ENCODE measurements at places on chromosomes 12 and 14.
A peak's percentile ranks its signal among the peaks of the same experiment; 100 is the strongest.

DNA sequence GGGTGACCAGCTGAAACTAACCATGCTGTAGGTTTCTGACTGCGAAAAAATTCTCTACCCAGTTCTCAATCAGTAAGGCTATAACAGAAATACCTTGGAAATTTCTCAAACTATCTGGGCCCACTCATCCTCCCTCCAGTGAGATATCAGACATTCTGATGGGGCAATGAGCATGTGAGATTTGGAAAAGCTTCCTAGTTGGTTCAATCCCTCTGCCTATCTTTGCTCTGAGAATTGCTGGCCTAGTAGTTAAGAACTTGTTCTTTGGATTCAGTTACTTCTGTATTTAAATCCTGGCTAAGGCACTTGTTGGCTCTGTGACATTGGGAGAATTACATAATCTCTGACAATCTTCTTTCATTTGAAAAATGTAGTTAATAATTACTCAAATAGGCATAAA lies 119.4 kb downstream of the SLC15A5 start:
- no peak for DNase-seq

DNA sequence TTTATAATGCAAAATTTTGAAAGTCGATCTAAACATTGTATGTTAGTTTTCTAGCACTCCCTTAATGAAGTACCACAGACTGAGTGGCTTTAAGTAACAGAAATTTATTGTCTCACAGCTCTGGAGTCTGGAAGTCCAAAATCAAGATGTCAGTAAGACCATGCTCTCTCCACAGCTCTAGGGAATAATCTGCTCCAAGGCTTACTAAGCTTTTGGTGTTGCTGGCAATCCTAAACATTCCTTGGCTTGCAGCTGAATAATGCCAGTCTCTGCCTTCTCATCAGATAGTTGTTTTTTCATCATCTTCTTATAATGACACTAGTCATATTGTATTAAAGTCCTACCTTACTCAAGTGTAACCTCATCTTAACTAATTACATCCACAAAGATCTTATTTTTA lies 102.2 kb downstream of the RASSF9 start:
- no peak for DNase-seq

GRCh38 chr12:101747697-101748096 lies 8.4 kb upstream of the SYCP3 start:
- DNase-seq, result no peak

DNA sequence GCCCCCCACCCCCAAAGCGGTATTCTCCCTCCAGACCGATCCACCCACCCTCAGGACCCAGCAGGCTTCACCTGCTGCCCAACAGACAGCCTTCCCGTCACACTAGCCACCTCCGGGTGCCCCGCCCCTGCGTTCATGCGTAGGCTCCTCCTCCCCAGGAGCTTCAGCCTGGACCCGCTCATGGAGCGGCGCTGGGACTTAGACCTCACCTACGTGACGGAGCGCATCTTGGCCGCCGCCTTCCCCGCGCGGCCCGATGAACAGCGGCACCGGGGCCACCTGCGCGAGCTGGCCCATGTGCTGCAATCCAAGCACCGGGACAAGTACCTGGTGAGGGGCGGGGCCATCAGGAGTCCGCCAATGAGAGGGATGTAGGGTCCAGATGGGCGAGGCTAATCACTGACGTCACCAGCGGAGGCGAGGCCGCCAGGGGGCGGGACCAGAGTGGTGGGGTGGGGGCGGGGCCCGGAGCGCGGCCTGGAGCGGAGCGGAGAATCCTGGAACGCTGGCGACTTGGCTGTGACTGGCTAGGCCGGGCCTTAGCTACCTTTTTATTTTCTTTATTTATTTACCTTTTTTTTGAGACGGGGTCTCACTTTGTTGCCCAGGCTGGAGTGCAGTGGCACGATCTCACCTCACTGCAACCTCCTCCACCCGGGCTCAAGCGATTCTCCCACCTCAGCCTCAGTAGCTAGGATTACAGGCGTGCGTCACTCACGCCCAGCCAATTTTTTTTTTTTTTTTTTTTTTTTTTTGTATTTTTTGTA lies 4.4 kb downstream of the TNS2 start:
- DNase-seq, result peak; percentile 93

GRCh38 chr12:65662590-65662989 lies 161.7 kb upstream of the HMGA2 start:
- no peak for DNase-seq

DNA sequence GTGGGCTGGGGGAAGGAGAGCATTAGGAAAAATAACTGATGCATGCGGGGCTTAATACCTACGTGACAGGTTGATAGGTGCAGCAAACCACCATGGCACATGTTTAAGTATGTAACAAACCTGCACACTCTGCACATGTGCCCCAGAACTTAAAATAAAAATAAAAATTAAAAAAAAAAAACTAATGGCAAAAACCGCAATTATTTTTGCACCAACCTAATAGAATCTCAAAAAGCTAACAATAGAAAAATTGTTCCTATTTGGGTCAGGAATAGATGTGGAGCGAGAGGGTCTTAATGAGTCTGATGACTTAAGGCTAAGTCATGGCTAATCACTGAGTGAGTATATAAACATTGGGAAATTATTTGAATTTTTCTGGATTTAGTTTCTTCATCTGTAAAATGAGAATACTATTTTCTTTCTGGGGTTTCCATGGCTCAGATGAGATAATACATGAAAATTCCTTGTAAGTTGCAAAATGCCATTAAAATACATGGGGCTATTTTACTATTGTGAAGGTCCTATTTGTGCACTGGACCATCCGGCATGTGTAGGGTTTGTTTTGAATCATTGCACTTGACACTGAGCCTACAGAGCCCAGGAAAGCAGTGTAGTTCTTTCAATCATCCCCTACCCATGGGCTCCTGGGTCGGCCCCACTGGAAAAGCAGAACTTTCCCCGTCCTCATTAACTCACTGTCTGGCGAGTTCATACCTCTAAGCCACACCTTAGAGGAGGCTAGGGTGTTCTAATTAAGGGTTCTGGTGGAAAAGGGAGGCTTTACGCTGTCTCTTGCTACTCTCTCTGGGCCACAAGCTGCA lies 164.1 kb upstream of the NTF3 start:
- no peak for DNase-seq

DNA sequence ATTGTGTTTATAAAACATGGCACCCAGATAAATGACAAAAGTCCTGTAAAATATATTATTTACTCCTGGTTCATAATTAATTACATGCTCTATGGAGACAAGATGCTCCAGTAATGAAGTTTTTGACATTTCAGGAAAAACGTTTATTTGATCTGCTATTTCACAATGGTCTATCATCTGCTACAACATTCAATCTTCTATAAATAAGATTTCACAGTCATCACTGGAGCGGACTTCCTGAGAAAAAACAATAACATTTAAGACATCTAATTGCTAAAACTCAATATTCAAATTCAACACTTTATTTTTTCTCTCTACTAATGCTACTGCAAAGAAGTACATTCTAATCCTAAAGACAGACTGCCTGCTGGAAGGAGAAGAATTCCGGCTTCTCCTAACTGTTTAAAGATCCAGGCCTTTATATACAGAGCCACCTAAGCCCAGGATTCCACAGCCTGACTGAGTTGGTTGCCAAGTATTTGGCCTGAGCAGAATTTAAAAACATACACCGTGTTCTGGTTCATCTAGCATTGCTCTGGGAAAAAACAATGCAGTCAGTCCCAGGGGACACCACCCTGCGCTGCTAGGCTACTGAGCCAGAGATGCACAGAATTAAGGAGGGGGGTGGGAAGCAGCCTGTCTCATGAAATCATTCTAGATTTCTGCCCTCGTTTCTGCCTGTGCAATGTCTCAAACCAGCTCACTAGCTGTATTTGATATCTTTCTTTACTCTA lies 58.0 kb downstream of the TMTC1 start:
- no peak for DNase-seq

DNA sequence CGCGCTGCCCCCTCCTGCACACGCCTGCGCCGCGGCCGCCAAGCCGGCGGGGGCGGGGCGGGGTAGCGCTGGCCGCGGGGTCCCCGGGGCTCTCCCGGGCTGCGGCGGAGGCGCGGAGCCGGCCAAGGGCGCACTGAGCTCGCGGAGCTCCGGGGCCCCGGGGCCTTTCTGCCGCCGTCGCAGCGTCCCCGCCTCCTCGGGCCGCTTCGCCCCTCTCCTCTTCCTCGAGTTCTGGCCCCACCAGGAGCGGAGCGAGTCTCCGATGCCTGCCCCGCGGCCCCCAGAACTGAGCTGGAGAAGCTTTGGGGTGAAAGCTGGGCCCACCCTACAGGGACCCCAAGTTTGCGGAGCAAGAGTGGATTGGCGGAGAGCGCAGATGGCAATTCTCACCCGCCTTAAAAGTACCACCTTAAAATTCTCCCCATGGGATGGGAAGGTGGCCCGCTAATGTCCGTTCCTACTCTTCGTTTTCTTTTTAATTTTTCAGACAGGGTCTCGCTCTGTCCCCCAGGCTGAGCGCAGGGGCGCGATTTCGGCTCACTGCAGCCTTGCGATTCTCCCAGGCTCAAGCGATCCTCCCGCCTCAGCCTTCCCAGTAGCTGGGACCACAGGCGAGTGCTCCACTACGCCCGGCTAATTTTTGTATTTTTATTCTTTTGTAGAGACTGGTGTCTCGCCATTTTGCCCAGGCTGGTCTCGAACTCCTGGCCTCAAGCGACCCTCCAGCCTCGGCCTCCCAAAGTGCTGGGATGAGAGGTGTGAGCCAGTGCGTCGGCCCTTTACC lies 129.6 kb downstream of the NDUFA12 start:
- no peak for DNase-seq

DNA sequence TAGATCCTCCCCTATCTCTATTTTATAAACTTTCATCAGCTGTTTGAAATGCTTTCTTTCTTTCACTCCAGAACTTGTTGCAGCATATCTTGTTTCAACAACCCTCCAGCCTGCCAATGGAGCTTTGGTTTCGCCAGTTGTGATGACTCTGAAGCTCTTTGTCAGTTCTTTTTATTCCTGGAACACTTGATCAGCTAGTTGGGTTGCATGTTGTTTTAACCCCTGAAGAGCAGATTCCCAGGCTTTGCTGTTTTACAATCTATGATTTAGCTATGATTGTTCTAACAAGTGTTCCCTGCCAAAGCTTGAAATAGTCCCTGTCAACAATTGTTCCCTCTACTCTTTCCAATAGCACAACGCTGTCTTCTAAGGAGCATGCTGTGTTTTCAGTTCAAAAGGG lies 50.6 kb upstream of the FUT8 start:
- DNase-seq, result no peak

DNA sequence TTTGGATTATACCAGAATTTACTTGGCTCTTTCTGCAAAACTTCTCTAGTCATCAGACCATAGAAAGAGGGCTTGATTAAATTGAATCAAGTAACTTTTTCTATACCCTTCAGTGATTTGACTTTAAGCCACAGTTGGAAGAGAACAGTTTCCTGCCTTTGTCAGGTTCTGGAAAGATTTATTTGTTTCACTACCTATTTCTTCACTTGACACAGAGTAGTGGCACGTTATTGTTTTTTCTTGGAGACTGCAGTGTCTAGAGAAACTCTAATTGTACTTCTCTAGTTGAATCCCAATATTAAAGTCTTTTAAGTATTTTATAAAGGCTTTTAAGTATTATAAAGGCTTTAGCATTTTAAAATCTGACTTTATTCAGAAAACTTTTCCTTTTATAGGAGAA lies 138.1 kb downstream of the TMEM117 start:
- DNase-seq, result no peak

DNA sequence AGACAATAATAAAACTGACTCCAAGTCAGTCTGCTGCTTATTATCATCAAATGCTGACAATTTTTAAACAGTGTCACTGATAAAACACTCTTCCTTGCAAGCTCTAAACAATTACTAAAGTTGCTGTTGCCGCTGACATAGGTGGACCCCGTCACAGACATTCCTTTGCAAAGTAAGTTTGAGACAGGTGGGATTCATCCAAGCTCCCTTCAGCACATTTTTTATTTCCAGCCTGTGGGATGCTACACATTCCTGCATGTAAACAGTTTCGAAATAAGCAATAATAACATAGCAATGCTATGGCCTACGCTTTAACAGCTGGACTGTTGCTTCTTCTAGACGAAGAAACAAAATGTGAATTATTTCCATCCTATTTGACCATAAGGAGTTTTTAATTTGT lies 85.4 kb upstream of the HIF1A start:
- no peak for DNase-seq

DNA sequence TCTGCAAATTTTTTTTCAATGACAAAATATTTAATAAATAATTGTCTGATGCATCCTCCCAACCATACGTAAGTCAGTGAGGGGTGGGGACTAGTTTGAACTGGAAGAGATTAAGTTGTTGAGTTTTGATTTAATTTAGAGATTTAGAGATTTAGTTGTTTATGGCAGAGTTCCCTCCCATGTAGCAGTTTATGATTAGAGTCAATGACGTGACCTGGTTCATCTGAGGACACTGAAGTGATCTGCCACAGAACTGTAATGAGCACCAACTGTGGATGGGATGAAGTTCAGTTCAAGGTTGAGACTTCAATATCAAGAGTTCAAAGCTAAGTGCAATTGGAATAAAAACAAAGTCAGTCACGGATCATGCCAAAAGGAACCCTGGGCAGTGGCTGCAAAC lies 609.3 kb downstream of the NOVA1 start:
- no peak for DNase-seq

- DNase-seq, result peak; percentile 49
Measured at GRCh38 chr14:30005114-30005808, 77.6 kb upstream of the PRKD1 start.

- no peak for DNase-seq
Measured at GRCh38 chr12:78703820-78704525, 160.6 kb upstream of the SYT1 start.

DNA sequence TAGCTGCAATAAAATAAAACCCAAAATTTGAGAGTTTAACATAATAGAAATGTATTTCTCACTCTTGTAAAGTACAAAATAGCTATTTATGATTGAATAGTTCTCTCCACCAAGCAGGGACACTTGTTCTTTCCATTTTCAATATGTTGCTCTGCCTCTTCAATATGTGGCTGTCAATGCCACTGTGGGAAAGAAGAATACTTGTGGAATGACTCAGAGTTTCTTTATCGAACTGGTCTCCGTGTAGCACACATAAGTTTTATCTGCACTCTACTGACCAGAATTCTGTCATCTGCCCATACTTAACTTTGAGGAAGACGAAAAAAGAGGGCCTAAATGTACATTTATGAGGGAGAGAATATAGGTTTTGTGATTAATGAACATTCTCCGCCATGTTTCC lies 256.9 kb downstream of the ATXN7L3B start:
- DNase-seq, result no peak

DNA sequence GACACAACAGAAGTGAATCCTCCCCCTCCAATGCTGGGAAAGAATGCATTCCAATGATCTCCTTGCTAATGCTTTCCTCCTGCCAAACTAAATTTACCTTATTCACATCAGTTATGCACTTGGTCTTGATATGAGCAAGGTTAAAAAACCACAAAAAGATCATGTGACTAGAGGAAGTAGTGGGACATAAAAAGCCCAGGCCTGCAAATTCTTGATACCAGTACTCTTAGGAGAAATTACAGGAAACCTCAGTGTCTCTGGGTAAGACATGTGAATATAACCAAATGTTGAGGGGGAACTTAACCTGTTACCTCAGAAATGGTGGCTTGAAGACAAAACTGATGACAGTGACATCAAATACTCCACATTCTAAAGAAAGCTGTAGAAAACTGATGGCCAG lies 427.1 kb downstream of the RPS29 start:
- no peak for DNase-seq

GRCh38 chr12:123055281-123055766 lies 74.8 kb downstream of the ARL6IP4 start:
- DNase-seq, result no peak

- no peak for DNase-seq
Measured at GRCh38 chr12:110916295-110916875, 4.0 kb downstream of the MYL2 start.

GRCh38 chr12:11832093-11832492 lies 182.6 kb downstream of the ETV6 start:
- DNase-seq, result no peak

GRCh38 chr12:7472060-7472459 lies 28.1 kb upstream of the CD163L1 start:
- DNase-seq, result no peak

Measured in NCI-H187 treated with DMSO at 0.1 percent for 48 hours (cell line).